ENCODE measurements at places on chromosomes 6 and 20. TPM values are rescaled to one million over a fixed set of nuclear protein-coding genes. Genes with fewer than 3 reads are reported as not detected.

DNA sequence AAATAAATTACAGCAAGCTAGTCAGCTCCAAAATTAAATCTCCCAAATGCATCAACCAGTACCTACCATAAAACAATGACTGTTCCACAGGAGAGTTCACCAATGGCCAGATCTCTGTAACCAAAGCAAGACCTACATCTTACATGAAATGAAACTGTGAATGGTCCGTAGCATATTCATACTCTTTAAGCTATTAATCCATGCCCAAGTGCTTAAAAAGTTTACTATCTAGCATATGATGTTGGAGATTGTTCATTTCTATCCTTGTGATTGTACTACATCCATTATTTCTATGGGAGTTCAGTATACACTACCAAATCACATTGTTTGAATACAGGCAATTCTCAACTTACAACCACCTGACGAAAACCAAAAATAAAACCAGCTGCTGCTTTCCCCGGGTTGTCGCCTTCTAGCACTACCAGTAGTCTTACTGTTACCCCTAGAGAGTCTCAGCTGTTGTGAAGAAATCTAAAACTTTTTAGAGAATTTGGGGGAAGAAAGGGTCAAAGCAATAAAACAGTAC, 38.0 kb downstream of the HIVEP2 start:
- no peak overlapping the region for H3K27ac ChIP-seq
- no peaks in the 10 kb centered on the region for H3K4me1 ChIP-seq
- no peaks in the 10 kb centered on the region for H3K36me3 ChIP-seq
- no peak overlapping the region for H3K4me3 ChIP-seq
- H3K27me3 ChIP-seq, result no peaks in the 10 kb centered on the region
- DNase-seq, result no peak

DNA sequence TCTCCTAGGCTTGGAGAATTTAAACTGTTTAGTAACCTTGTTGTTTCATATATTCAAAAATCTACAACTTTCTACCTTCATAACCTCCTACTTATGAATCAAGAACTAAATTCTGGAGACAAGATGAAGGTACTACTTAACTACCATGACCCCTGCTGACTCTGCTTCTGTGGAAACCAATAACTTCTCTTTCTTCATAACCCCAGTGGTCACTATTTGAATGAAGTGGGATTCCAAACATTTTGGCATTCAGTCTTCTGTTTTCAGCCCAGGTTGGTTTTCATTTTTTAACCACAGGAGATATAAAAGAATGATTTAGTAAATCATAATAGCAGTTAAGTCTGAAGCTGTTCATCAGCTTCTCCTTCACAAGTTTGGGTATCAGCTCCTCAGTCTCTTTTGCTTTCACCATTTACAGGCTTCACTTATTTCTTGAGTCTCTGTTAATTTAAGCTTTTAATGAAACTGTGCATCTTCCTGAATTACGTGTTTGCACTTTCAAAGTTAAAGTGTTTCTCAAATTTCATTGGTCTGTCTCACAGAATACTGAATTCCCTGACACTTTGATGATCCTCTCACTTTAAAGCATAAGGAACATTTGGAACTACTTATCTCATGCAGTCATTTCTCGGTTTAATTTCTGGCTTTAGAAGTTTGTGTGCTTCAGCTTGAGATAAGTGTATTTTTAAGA, 9.5 kb downstream of the SENP6 start:
- DNase-seq, result no peak
- H3K27me3 ChIP-seq, result no peaks in the 10 kb centered on the region
- H3K36me3 ChIP-seq, result no peaks in the 10 kb centered on the region
- peaks cover 19% of the 10 kb centered on the region for H3K4me1 ChIP-seq
- no peak overlapping the region for H3K27ac ChIP-seq

- no peaks in the 10 kb centered on the region for H3K27me3 ChIP-seq
- no peaks in the 10 kb centered on the region for H3K4me1 ChIP-seq
- H3K4me3 ChIP-seq, result no peak overlapping the region
These were observed 139.1 kb downstream of the AGPAT4 start for GRCh38 chr6:161134550-161135298.

DNA sequence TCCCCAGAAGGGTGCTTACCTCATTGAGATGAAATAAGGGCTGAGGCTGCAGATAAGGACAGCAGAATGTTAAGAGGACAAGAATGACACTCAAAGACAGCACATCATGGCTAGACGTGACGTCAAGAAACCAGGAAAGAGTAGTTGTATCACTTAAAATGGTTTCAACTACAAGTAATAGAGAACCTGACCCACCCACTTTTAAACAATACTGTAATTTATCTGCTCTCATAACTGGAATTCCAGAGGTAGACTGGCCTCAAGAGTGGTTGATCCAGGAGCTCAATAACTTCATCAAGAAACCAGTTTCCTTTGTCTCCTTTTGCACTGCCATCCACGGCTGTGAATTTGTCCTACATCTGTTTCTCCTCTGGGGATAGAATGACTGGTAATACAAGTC, 187.1 kb downstream of the EYA4 start:
- no peaks in the 10 kb centered on the region for H3K27me3 ChIP-seq
- H3K27ac ChIP-seq, result no peak overlapping the region
- no peak overlapping the region for H3K4me3 ChIP-seq
- H3K36me3 ChIP-seq, result no peaks in the 10 kb centered on the region
- no peak for DNase-seq

DNA sequence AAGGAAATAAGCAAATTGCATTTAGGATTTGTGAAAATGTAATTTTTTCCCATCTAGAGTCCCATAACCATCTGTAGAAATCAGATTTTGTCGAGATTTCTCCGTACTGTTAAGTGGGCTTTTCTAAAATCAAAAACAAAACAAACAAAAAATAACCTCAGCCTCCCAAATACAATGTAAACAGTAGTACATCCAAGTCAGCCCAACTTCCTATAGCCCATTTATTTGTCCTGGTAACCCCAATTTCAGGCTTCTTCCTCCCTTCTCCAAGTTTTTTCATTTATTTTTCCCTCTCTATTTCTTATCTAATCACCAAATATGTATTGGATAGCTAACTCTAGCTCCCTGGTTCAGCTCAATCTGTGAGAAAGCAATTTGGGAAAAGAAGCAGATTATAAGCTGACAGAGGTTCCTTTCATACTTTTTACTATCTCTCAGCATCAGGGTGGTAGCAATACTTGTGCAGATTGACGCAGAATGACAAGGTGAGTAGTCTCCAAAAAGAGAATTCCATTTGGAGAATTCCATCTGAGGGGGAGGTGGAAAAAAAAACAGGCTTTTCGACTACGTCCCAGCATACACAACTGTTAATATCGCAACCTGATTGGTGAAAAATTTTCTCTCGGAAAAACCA, 132.6 kb upstream of the BTN3A2 start:
- H3K4me3 ChIP-seq, result peak overlapping the region; percentile 65
- no peaks in the 10 kb centered on the region for H3K36me3 ChIP-seq
- H3K4me1 ChIP-seq, result no peaks in the 10 kb centered on the region
- peak overlapping the region; percentile 26 for H3K27ac ChIP-seq
- no peaks in the 10 kb centered on the region for H3K27me3 ChIP-seq

DNA sequence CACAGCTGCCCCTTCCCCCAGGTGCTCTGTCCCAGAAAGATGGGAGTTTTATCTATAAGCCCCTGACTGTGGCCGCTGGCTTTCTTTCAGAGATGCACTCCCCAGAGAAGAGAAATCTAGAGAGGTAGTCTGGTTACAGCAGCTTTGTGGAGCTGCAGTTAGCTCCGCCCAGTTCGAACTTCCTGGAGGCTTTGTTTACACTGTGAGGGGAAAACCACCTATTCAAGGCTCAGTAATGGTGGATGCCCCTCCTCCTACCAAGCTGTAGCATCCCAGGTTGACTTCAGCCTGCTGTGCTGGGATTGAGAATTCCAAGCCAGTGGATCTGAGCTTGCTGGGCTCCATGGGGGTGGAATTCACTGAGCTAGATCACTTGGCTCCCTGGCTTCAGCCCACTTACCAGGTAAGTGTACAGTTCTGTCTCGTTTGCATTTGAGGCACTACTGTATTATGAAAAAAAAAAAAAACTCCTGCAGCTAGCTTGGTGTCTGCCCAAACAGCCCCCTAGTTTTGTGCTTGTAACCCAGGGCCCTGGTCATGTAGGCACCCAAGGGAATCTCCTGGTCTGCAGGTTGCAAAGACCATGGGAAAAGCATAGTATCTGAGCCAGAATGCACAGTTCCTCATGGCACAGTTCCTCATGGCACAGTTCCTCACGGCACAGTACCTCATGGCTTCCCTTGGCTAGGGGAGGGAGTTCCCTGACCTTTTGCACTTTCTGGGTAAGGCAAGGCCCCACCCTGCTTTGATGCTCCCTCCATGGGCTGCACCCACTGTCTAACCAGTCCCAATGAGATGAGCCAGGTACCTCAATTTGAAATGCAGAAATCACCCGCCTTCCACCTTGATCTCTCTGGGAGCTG, 275.0 kb downstream of the CENPW start:
- H3K4me3 ChIP-seq, result no peak overlapping the region
- no peaks in the 10 kb centered on the region for H3K27me3 ChIP-seq
- no peak overlapping the region for H3K27ac ChIP-seq
- DNase-seq, result peak; percentile 9

GRCh38 chr6:150991487-150991886, 126.0 kb downstream of the MTHFD1L start:
- H3K27ac ChIP-seq, result no peak overlapping the region
- H3K4me3 ChIP-seq, result no peak overlapping the region
- no peaks in the 10 kb centered on the region for H3K27me3 ChIP-seq
- H3K4me1 ChIP-seq, result no peaks in the 10 kb centered on the region
- DNase-seq, result no peak
- H3K36me3 ChIP-seq, result no peaks in the 10 kb centered on the region

- H3K36me3 ChIP-seq, result no peaks in the 10 kb centered on the region
- no peak for DNase-seq
- no peaks in the 10 kb centered on the region for H3K27me3 ChIP-seq
- no peak overlapping the region for H3K27ac ChIP-seq
- no peak overlapping the region for H3K4me3 ChIP-seq
- no peaks in the 10 kb centered on the region for H3K4me1 ChIP-seq
These were observed 712.8 kb downstream of the CD109 start for GRCh38 chr6:74408844-74409243.

GRCh38 chr6:63862486-63863198, 227.0 kb downstream of the PHF3 start:
- no peak overlapping the region for H3K27ac ChIP-seq
- H3K36me3 ChIP-seq, result no peaks in the 10 kb centered on the region
- H3K4me1 ChIP-seq, result no peaks in the 10 kb centered on the region

GRCh38 chr6:139981768-139982181, 607.3 kb upstream of the CITED2 start:
- H3K36me3 ChIP-seq, result no peaks in the 10 kb centered on the region
- H3K4me1 ChIP-seq, result peaks cover 38% of the 10 kb centered on the region
- H3K27ac ChIP-seq, result peak overlapping the region; percentile 85
- peak; percentile 66 for DNase-seq
- no peaks in the 10 kb centered on the region for H3K27me3 ChIP-seq
- H3K4me3 ChIP-seq, result no peak overlapping the region

DNA sequence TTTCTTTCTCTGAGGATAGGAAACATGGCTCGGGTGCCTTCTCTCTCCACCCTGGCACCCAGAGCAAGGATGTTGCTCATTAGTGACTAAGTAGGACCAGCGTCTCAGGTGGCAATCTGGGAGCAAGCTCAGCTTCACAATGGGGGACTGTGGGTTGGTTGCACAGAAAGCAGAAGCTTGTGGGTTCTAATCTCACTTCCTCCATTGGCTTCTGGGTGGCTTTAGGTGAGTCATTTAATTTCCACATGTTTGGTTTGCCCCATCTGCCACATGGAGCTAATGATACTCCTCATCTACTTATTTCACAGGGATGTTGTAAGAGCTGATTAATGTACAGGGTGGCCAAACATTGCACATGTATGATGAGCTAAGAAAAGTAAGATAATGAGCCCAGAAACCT, 54.8 kb upstream of the AKIRIN2 start:
- H3K27me3 ChIP-seq, result no peaks in the 10 kb centered on the region
- H3K4me3 ChIP-seq, result no peak overlapping the region
- no peak for DNase-seq

- peak overlapping the region; percentile 26 for H3K27ac ChIP-seq
- DNase-seq, result no peak
- H3K27me3 ChIP-seq, result no peaks in the 10 kb centered on the region
- peaks cover 12% of the 10 kb centered on the region for H3K4me1 ChIP-seq
- H3K36me3 ChIP-seq, result no peaks in the 10 kb centered on the region
These were observed 148.6 kb downstream of the LRRC1 start for GRCh38 chr6:53943395-53943794.

The RIN2 gene
- total RNA-seq, result 39.0 TPM

The STX11 gene
- total RNA-seq, result 0.27 TPM

Measured in hepatocyte (in vitro differentiated cells).